Activated CD4-positive, alpha-beta T cell treated with anti-CD3 and anti-CD28 coated beads, Interleukin-2, amount 50 U/mL, for 24 hours (primary cell): ENCODE measurements at places on chromosomes 5 and 9.

GRCh38 chr9:128107468-128108268, 19.9 kb downstream of the PTGES2 start:
- DNase-seq: no peak

- no peak for DNase-seq
Observed at GRCh38 chr5:74164725-74165235, 475.7 kb downstream of the ENC1 start.

GRCh38 chr5:56565644-56566043, 249.7 kb upstream of the MAP3K1 start:
- no peak for DNase-seq

- no peak for DNase-seq
Observed at GRCh38 chr5:315488-316209, 5.9 kb upstream of the AHRR start.

GRCh38 chr9:92617195-92617813, 52.6 kb downstream of the IPPK start:
- DNase-seq: no peak

DNA sequence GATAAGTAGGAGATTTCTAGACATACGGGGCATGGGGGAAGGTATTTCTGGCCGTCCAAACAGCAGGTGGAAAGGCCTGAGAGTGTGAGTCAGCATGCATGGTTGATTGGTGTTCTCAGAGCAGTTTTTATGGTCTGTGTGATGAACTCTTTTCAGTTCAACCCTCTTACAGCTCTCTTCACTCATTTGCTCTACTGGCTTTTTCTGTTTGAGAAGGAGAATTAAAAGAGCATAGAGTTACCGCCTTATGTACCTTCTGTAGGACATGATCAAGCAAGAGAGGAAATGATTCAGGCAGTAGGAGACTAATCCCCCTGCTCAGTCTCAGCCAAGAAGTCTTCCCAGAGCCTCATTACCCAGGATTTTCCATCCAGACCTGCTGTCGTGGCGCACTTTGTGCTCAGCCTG, 92.4 kb downstream of the PRDM6 start:
- no peak for DNase-seq

- DNase-seq: no peak
Observed at GRCh38 chr5:84292000-84292642, 92.6 kb downstream of the EDIL3 start.

- DNase-seq: no peak
Observed at GRCh38 chr9:107938801-107939386, 449.3 kb upstream of the KLF4 start.

DNA sequence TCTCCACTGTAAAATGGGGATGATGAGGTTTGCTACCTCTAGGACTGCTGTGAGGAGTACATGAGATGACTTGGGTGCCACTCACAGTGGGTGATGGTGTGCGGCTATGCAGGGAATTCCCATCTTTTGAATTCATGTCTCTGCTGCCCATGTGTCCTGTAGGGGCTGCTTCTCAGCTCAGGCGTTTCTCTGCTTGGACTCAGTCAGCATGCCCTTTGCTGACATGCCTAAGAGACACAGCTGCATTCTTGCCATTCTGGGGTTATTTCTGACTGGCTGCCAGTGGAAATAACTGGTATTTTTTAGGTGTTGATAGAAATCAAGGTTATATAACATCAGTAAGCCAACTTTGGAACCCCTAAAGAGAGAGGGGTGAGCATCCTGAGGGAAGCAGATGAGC, 24.3 kb upstream of the XPA start:
- no peak for DNase-seq

GRCh38 chr9:133950192-133950591, 41.9 kb downstream of the VAV2 start:
- no peak for DNase-seq

DNA sequence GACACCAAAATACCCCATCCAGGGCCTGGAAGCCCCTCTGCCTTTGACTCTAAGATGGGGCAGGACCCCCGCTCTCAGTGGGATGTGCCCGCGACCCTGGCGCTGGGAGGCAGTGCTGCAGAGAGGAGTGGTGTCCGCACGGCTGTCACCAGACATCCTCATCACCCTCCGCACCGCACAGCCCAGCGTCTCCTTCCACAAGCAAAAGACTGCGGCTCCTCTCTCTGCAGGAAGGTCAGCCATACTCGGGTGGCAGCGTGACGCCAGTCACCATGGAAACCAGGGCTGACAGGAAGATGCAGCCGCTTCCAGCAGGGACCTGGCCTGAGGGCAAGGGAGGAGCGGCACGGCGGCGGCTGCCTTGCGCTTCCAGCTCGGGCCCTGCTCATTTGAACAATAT, 17.1 kb upstream of the SLC6A3 start:
- DNase-seq: no peak

DNA sequence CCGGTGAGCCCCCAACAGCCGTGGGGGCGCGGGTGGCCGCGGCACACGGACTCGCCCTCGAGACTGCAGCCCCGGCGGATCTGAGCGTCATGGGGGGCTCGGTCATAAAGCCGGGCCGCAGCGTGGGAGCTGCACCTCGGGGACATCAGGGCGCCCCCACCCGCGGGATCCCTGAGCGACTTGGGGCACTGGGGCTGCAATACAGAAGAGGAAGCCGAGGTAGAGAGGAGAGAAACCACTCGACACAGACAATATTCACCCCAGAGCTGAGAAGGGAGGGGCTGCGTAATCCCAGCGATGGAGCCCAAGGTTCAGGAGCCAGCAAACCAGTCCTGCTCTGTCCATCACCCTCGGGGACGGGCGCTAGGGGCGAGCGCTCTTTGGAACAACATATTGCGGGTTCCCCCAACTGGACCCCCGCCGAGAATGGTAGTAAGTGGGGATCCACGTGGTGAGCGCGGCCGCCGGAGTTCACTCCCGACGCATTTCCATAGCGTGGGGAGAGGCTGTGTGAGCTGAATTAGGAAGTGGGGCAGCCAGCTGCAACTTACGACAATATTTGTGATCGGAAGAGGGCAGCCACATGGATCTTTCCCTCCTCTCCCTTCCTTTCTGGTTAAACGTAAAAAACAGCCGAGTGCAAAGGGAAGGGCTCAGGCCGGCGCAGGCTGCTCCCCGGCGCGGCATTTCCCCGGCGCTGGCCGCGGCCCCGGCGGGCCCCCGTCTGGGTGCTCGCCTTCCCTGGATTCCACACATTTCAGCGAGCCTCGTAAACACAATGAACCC, 9.9 kb downstream of the PTCH1 start:
- DNase-seq: no peak

- DNase-seq: no peak
Observed at GRCh38 chr9:136625101-136626065, 37.3 kb upstream of the EGFL7 start.

DNA sequence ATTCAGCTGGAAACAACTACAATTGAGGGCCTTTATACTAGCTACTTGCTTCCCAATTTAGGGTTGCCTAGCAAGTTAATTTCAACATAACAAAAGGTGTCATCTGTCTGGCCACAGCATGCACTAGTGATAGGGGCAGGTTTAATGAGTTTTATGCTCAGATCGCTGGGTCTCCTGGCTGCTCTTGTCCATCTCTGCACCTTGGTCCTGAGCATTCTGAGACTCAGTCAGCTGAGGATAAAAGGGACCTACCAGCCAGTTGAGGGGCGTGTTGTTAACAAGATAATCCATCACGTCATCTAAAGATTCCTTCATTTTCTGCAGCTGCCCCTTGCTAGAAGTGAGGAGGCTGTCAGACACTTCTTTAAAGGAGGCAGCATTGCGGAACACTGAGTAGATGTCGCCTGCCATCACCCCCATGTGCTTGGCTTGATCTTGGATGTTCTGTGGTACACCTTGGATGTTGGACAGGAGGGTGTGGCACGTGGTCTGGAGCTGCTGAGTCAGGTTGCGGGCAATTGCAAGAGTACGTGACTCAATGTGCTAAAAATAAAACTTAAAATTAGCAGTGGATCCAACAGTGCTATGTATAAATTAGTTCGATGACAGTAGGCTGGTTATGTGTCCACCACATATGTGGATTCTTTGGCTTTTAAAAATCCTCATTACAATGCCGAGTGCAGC, 11.0 kb downstream of the PLIN2 start:
- no peak for DNase-seq

DNA sequence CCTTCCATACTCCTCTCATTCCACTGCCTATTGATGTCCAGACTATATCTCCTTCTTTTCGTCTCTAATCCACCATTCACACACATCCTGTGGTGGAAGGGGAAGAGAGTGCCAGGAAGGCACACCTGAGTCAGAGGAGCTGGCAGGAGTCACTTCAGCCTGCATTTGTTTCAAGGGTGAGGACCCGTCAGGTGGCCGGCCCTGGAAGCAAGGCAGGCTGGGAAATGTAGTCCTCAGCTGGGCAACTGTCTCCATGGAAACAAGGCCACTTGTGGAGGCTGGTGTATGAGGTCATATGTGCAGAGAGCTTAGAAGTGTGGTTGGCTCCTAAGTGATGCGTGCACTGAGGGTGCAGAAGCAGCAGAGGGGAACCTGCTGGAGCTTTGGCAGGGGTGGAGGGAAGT, 278.4 kb downstream of the NSG2 start:
- no peak for DNase-seq

DNA sequence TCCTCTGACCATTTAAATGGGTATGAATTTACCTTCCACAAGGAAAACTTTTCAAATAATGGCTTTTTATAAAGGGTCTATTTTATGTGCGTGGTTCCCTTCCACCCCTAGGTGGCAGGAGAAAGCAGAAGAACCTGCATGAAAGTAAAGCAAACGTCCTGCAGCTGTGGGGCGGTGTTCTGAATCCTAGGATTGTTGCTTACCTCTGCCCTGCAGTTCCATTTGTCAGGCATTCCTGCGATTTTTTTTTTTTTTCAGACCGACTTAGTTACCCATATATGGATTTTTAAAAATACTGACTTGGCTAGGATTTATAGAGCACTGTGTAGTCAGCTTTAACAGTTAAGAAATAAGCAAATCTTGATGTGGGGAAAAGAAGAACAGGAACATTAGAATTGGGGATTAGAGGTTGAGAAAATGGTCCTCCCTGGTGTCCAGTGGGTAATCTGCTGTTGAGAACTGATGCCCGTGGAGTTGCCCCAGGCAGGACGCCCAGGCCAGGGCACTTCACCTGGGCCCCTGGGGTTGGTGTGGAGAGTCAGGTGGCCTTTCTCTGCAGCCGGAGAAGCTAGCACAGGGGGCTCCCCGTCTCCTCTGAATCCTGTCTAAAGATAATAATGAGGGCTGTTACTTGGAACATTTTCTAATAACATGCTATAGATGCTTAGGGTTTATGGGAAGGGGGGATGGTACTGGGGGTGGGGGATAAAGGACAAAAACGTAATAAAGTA, 30.4 kb upstream of the LTC4S start:
- DNase-seq: no peak
